ENCODE measurements at places on chromosomes 7 and 10.

DNA sequence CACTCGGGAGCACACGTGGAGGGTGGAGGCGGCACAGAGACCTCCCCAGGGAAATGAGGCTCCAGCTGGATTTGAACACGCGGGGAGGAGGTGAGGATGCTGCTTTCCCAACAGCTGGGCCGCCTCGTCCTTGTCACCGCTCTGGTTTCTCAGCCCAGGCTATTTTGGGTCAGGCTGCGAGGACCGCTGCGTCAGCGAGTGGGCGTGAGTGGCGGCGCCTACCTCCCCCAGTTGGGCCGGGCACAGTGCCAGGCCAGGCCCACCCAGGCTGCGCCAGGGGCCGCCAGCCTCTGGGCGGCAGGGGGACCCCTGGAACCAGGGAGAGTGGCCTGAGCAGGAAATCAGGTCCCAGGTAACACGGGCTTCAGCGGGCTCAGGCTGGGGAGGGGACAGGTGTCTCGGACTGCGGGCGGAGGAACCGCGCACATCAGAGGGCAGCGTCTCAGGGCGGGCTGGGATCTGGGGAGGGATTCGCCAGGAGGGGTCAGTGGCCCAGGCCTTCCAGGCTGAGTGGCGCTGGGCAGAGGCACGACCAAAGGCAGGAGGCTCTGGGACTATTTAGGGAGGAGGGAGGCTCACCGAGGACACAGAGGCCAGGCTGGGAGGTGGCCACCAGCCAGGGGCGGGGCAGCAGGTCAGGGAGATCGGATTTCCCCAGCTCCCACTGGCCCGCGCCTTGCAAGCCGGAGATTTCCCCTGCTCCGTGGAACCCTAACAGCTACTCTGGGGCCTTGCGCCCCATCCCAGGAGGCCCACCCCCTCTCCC is 125.2 kb upstream of the RET start:
- DNase-seq: no peak

DNA sequence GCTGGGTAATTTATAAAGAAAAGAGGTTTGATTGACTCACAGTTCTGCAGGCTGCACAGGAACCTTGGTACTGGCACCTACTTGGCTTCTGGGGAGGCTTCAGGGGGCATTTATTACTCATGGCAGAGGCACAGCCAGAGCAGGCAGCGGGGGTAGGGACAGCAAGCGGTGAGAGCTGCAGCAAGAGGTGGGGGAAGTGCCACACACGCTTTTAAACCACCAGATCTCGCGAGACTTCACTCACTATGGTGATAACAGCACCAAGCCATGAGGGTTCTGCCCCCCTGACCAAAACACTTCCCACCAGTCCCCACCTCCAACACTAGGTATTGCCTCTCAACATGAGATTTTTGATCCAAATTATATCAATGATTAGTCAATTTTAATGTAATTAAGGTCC is 24.1 kb upstream of the MAT1A start:
- DNase-seq: no peak

DNA sequence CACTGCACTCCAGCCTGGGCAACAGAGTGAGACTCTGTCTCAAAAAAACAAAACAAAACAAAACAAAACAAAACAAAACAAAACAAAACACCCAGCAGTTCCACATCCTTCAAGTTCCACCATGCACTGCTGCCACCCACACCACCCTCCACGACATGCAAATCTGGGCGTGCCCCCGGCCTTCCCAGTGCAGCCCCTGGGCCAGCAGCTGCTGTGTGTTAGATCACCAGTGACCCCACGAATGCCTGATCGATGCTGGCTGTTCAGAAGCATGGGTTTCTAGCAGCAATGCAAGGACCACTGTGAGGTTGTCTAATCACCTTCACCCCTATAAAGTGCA is 36.3 kb downstream of the ELFN1 start:
- no peak for DNase-seq

DNA sequence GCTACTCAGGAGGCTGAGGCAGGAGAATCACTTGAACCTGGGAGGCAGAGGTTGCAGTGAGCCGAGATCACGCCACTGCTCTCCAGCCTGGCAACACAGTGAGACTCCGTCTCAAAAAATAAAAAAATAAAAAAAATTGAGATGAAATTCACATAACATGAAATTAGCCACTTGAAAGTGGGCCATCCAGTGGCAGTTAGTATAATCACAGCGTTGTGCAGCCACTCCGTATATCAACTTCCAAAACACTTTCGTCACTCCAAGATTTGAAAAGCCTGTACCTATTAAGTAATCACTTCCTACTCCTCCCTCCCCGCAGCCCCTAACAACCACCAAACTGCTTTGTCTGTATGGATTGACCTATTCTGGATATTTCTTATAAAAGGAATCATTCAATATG is 20.7 kb upstream of the CACUL1 start:
- DNase-seq: no peak
